Neural crest cell (in vitro differentiated cells): ENCODE measurements at places on chromosomes 2 and 18. TPM values are rescaled to one million over a fixed set of nuclear protein-coding genes. Genes with fewer than 3 reads are reported as not detected.

TFPI gene
- total RNA-seq: 7.0 and 8.0 TPM in 2 replicates

- DNase-seq: no peak
These were observed 182.2 kb downstream of the LDLRAD4 start for GRCh38 chr18:13400636-13401315.

GRCh38 chr2:10266133-10266620 lies 36.5 kb upstream of the HPCAL1 start:
- DNase-seq: no peak

NEU4 gene
- 0.14 and 0.25 TPM in 2 replicates for total RNA-seq

GFPT1 gene
- total RNA-seq: 30.0 and 35.2 TPM in 2 replicates

DNA sequence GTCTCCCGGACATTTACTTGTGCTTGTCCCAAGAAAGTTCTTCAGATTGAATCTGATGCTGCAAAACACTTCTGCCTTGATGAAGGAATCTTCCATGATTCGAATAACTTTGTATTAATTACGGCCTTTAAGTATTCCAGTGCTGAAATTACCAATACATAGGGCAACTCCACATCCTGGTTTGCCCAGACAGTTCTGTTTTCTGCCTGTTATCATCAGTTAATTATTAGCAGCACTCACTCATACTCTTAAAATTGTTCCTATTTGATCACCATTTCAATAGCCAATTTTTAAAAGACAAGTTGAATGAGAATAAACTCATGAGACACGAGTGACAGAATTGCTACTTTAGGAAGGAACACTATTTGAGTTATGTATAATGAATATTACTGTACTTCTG lies 620.7 kb upstream of the ZEB2 start:
- no peak for DNase-seq

SIX2 gene
- total RNA-seq: 0.14 TPM in 1 of 2 replicates, not detected in the other

CYRIA gene
- total RNA-seq: 10.2 and 11.1 TPM in 2 replicates

DNA sequence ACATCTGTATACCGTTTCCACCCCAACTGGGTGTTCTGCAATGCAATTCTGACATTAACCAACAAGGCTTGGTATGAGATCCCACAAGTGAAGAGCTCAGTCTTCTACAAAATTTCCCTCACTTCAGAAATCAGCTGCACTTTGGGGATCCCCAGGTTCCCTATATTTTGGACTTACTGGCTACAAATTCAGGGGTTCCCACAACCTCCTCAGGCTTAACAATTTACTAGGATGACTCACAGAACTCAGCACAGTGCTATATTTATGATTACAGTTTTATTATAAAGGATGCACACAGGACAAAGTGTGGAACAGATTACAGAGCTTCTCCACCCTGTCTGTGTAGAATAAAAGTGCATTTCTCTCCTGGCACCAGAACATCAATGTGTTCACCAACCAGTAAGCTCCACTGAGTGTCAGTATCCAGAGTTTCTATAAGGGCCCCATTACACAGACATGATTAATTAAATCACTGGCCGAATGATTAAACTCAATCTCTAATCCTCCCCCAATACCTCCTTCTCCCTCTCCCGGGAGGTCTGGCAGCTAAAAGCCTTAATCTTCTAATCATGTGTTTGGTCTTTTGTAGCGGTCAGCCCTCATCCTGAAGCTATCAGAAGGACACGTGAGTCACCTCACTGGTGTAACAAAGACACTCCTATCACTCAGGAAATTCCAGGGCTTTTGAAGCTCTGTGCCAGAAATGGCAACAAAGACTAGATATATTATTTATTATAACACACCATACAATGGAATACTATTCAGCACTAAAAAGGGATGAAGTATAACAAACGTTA lies 84.6 kb downstream of the SLC66A3 start:
- DNase-seq: no peak

DRC1 gene
- 0.30 and 0.45 TPM in 2 replicates for total RNA-seq

DNA sequence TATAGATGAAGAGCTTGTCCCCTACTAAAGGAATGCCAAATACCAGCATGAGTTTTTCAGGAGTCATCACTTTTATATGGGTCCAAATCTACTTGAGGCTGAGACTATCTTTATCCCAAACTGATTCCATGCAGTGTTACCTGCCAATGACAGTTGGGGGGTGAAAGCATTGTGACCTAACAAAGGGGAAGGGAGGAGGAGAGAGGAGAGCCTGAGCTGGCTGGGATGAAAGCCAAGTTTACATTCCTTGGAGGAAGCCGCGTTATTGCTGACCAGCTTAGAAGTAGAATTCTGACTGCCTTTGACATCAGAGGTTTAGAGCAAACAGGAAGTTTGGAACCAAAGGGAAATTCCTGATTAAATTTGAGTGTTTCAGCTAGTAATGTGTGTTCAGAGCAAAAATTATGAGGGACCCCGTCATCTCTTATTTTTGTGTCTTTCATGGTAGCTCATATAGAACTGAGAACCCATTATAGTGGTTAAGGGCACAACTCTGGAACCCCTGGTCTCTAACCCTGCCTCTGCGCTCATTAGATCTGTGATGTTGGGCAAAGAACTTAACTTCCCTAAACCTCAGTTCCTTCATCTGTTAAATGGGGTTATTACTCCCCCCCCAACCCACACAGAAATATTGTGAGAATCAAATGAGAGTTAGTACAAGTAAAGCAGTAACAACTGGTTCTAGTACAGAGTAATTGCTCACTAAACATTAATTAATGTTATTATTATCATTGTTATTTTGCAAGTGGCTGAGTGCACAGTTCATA lies 199.3 kb upstream of the EPAS1 start:
- DNase-seq: no peak

GRCh38 chr2:39660612-39661236 lies 5.0 kb upstream of the TMEM178A start:
- no peak for DNase-seq

GRCh38 chr2:197883354-197884032 lies 79.1 kb downstream of the PLCL1 start:
- no peak for DNase-seq
